Ovary (tissue), 10 donors: ENCODE measurements at places on chromosomes 4 and X.

- no peak overlapping the region for H3K4me3 ChIP-seq
- no peaks in the 10 kb centered on the region for H3K4me1 ChIP-seq
- H3K27me3 ChIP-seq: peaks cover 2% of the 10 kb centered on the region
- H3K27ac ChIP-seq: no peak overlapping the region
- DNase-seq: no peak
These were observed 56.4 kb upstream of the DDX60 start for GRCh38 chr4:168374772-168375523.

DNA sequence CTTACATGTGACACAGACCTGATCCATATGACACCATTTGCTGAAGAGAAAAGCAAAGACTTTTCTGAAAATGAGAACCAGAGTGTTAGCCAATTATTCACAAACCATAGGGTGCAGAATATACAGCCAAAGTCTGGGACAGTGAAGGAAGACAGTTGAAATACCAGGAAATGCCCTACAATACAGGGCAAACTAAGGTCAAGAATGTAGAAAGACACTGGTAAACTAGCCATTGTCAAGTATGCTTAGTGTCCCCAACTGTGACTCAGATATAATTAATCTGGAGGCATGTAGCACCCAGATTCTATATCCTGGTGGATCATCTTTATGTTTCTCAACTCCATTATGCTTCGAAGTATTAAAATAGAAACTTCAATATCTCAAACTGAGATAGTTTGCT, 200.9 kb upstream of the FSTL5 start:
- no peaks in the 10 kb centered on the region for H3K36me3 ChIP-seq
- H3K4me3 ChIP-seq: no peak overlapping the region
- no peaks in the 10 kb centered on the region for H3K27me3 ChIP-seq
- no peak for DNase-seq
- no peaks in the 10 kb centered on the region for H3K4me1 ChIP-seq

- no peak overlapping the region for H3K4me3 ChIP-seq
- H3K4me1 ChIP-seq: no peaks in the 10 kb centered on the region
- H3K36me3 ChIP-seq: no peaks in the 10 kb centered on the region
- DNase-seq: no peak
These were observed 118.1 kb upstream of the PRR32 start for GRCh38 chrX:126701380-126701779.

DNA sequence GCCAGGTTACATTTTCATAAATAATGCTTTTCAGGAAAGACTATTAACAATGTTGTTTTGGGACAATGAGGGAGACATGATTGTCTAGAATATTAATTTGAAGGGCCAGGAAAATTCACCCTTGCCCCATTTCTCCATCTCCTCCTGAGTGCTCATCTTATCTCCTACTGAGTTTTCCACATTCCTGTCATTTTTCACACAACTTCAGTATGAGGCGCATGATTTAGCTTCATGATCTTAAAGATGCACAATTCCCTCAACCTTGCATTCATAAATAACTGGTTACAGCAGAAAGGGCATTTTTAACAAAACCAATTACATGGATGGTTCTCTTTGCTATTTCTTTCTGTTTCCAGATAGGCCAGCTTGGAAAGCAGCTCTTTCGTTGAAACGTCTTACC, 1699.2 kb upstream of the IGFBP7 start:
- no peaks in the 10 kb centered on the region for H3K27me3 ChIP-seq
- no peak for DNase-seq
- H3K27ac ChIP-seq: no peak overlapping the region
- no peaks in the 10 kb centered on the region for H3K4me1 ChIP-seq
- H3K36me3 ChIP-seq: no peaks in the 10 kb centered on the region
- H3K4me3 ChIP-seq: no peak overlapping the region

GRCh38 chrX:47283015-47283771, 50.4 kb downstream of the USP11 start:
- no peak overlapping the region for H3K4me3 ChIP-seq
- H3K27ac ChIP-seq: no peak overlapping the region
- no peaks in the 10 kb centered on the region for H3K4me1 ChIP-seq
- no peaks in the 10 kb centered on the region for H3K27me3 ChIP-seq
- no peaks in the 10 kb centered on the region for H3K36me3 ChIP-seq

- no peaks in the 10 kb centered on the region for H3K4me1 ChIP-seq
- no peaks in the 10 kb centered on the region for H3K27me3 ChIP-seq
- H3K27ac ChIP-seq: no peak overlapping the region
- no peaks in the 10 kb centered on the region for H3K36me3 ChIP-seq
- no peak for DNase-seq
These were observed 25.5 kb upstream of the AMOT start for GRCh38 chrX:112866175-112866574.
